ENCODE measurements at places on chromosomes 11 and 22.

DNA sequence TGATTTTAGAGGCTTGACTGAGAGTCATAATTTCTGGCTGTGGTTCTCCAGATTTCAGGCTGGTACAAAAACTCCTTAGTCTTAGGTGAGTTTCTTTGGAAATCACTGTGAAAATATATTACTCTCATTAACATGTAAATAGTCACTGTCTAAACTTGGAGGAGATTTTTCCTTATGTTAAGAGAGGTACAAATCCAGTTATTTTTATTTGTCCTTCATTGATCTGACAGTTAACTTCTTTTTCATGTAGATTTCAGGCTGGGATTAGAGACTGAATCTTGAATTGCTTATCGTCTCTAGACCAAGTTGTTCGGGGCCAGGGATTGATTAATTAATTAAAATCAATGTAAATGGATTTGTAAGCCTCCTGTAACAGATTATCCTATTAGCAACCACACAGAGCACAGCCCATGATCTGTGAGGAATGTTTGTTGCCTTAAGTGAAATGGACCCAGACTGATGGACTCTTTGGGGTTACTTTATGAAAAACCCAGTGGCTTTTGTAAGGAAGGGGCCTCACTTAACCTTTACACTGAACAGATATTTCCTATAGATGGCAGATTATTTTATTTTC is 21.1 kb downstream of the TEAD1 start:
- H3K4me3 ChIP-seq = no peak overlapping the region
- peak overlapping the region; percentile 99 for H3K27ac ChIP-seq
- H3K4me1 ChIP-seq = peaks cover 3% of the 10 kb centered on the region
- DNase-seq = no peak
- H3K27me3 ChIP-seq = no peaks in the 10 kb centered on the region

DNA sequence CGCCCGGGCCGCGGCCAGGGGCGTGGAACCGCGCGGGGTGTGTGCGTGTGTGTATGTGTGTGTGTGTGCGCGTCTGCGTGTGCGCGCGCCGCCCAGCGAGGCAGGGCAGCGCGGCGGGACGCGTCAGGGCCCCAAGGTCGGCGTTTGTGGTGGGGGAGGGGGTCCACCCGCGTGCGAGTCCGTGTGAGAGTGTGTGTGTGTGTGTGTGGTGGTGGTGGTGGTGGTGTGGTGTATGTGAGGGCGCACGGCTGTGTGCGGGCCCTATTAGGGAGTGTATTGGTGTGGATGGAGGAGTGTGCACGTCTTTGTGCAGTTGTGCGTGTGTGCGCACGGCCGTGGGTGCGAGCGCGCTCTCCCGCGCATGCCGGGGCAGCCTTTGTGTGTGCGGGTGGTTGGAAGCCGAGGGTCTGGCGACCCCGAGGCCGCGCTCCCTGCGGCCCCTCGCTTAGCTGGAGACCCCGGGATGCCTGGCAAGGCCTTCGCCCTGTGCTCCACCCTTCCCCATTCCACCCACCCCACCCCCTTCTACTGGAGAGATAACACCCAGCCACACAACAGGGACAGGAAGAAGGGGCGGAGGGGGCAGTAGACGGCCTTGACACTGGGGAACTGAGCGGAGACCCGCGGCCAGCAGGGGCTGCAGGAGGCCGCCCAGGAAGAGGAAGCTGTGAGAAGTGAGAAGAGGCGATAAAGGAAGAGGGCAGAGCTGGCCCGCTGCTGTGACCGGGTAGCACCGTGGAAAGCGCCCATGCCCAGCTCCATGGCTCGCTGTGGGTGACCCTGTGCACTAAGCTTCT is 528 bp upstream of the ARRB1 start:
- no peak overlapping the region for H3K27ac ChIP-seq
- peak overlapping the region; percentile 28 for H3K4me3 ChIP-seq
- H3K4me1 ChIP-seq = no peaks in the 10 kb centered on the region
- no peaks in the 10 kb centered on the region for H3K36me3 ChIP-seq

DNA sequence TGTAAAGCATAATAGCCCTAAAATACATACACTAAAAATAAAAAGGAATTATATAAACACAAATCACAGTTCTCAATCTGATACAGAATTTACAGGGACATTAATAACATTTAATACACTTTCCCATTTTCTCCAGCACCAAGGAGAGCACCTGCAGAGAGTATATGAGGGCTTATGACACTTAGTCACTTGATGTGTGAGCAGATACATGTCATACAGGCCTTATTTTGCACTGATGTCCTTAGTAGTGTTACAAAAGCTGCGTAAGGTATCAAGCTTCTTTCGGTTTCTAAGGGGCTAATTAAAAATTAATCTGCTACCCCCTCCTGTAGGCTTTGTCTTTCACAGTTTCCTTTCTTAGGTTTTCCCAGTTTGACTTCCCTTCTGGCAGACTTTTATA is 61.3 kb downstream of the TRIM44 start:
- no peaks in the 10 kb centered on the region for H3K27me3 ChIP-seq
- H3K4me1 ChIP-seq = no peaks in the 10 kb centered on the region
- peaks cover 2% of the 10 kb centered on the region for H3K36me3 ChIP-seq
- no peak overlapping the region for H3K4me3 ChIP-seq
- no peak for DNase-seq

DNA sequence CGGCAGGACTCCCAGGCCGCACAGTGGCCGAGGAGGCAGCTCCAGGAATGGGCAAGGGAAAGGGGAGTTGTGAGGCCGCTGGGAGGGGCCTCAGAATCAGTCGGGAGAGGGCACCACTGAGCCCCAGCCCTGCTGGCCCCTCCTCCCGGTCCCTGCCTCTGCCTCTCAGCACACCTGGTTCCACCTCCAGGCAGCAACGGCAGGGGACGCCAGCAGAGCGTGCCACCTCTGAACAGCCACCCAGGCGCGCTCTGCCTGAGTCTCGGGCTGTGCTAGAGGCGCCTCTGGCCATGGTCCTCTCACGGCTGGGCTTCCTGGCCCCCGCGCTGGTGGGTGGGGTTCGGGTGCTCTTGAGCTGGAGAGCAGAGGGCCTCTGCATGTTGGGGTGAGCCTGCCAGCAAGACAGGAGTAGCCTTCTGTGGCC is 33.0 kb downstream of the MOB2 start:
- no peaks in the 10 kb centered on the region for H3K36me3 ChIP-seq
- no peak overlapping the region for H3K27ac ChIP-seq
- H3K4me3 ChIP-seq = no peak overlapping the region
- no peak for DNase-seq
- no peaks in the 10 kb centered on the region for H3K27me3 ChIP-seq

GRCh38 chr11:35967042-35967441 is 23.2 kb downstream of the LDLRAD3 start:
- H3K27ac ChIP-seq = no peak overlapping the region
- no peak overlapping the region for H3K4me3 ChIP-seq
- DNase-seq = no peak
- no peaks in the 10 kb centered on the region for H3K36me3 ChIP-seq
- no peaks in the 10 kb centered on the region for H3K27me3 ChIP-seq
- H3K4me1 ChIP-seq = no peaks in the 10 kb centered on the region

GRCh38 chr22:39493759-39494158 is 8.3 kb upstream of the MIEF1 start:
- no peaks in the 10 kb centered on the region for H3K27me3 ChIP-seq
- no peak overlapping the region for H3K4me3 ChIP-seq
- H3K4me1 ChIP-seq = no peaks in the 10 kb centered on the region

- peaks cover 2% of the 10 kb centered on the region for H3K27me3 ChIP-seq
- H3K36me3 ChIP-seq = no peaks in the 10 kb centered on the region
- no peak overlapping the region for H3K4me3 ChIP-seq
- H3K27ac ChIP-seq = no peak overlapping the region
- DNase-seq = no peak
Measured at GRCh38 chr11:117597071-117597470, 199.9 kb downstream of the DSCAML1 start.

DNA sequence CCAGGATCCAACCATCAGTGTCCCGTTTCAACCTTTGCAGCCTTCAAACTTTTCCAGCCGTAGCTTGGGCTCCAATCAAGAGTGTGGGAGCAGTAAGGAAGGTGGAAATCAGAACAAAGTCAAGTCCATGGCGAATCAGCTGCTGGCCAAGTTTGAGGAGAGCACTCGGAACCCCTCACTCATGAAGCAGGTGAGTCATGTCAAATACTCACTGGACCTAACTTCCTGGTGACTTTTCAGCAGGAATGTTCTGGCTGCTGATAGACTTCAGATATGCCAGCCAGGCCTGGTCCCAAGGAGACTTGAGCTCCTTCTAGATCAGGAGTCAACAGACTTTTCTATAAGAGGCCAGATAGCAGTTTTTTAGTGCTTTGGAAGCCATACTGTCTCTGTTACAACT is 129.0 kb downstream of the MICAL2 start:
- DNase-seq = no peak
- H3K4me1 ChIP-seq = peaks cover 2% of the 10 kb centered on the region
- no peak overlapping the region for H3K4me3 ChIP-seq

- no peak overlapping the region for H3K27ac ChIP-seq
- no peaks in the 10 kb centered on the region for H3K4me1 ChIP-seq
- H3K27me3 ChIP-seq = peaks cover 2% of the 10 kb centered on the region
- no peak overlapping the region for H3K4me3 ChIP-seq
- DNase-seq = no peak
Measured at GRCh38 chr11:123718063-123718462, 23.4 kb downstream of the ZNF202 start.

GRCh38 chr22:36728505-36728904 is 25.0 kb upstream of the CACNG2 start:
- no peaks in the 10 kb centered on the region for H3K4me1 ChIP-seq
- DNase-seq = no peak
- no peaks in the 10 kb centered on the region for H3K27me3 ChIP-seq
- no peak overlapping the region for H3K4me3 ChIP-seq

GRCh38 chr11:954392-955153 is 28.9 kb downstream of the AP2A2 start:
- H3K27ac ChIP-seq = no peak overlapping the region
- DNase-seq = no peak
- no peaks in the 10 kb centered on the region for H3K27me3 ChIP-seq
- no peaks in the 10 kb centered on the region for H3K36me3 ChIP-seq
- no peaks in the 10 kb centered on the region for H3K4me1 ChIP-seq

DNA sequence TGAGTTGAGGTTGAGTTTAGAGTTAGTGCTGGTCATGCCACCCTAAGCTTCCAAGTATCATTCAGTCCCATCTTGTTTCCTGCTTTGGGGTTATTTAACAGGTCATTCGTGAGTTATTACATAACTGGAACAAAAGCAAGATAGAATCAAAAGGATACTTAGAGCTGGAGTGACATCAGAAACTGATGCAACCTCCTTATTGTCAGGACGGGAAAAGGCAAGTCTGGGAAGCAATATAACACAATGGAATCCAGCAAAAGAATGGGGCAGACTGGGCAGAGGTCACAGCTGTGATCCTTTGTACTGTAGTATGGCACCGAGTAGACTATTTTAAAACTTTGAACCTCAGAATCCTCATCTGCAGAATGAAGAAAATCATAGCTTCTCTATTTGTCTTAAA is 4.4 kb upstream of the PRSS23 start:
- DNase-seq = no peak
- no peaks in the 10 kb centered on the region for H3K36me3 ChIP-seq
- H3K27me3 ChIP-seq = no peaks in the 10 kb centered on the region

DNA sequence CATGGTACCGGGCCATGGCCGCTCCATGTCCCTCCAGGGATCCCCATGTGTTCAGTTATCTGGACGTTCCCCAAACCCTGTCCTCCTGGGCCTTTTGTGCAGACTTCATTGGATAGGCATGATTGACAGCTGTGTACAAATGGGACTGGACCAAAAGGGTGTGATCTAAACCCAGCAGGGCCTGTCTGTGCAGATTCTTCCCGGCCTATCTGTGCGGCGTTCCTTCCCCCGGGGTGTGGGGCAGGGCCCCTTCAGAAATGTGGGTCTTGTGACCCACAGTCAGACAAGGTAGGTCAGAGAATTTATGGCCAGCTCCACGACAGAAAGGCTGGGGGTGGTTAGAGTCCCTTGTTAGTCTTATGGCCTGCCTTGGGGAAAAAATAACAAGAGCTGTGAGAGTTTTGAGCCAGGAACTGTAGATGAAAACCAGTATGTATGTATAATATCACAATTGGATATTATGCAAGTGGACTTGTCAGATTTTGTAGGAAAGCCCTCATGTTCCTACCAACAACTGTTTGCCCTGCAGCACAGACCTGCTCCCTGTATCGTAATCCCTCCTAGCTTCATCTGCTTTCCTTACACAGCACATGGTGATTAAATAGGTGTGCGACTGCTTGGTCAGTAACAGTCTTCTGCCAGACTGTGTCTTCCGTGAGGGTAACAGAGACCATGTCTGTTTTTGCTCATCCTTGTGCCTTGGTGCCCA is 31.7 kb downstream of the AP2A2 start:
- H3K4me1 ChIP-seq = no peaks in the 10 kb centered on the region
- no peak overlapping the region for H3K4me3 ChIP-seq
- DNase-seq = no peak
- H3K27ac ChIP-seq = no peak overlapping the region
- H3K36me3 ChIP-seq = no peaks in the 10 kb centered on the region
- H3K27me3 ChIP-seq = no peaks in the 10 kb centered on the region

DNA sequence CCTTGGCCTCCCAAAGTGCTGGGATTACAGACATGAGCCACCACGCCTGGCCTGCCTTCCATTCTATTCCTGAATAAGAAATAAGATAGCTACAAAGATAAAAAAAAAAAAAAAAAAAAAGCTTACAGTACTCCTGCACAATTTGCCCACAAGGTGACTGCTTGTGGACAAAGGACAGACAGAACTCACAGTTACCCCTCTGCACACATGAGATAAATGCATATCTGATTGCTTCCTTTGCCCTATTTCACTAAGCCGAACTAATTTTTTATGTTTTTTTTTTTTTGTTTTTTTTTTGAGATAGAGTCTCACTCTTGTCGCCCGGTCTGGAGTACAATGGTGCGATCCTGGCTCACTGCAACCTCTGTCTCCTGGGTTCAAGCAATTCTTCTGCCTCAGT is 23.6 kb upstream of the HSPA8 start:
- DNase-seq = no peak
- no peak overlapping the region for H3K4me3 ChIP-seq
- H3K36me3 ChIP-seq = no peaks in the 10 kb centered on the region
- no peak overlapping the region for H3K27ac ChIP-seq

- H3K27ac ChIP-seq = no peak overlapping the region
- H3K36me3 ChIP-seq = no peaks in the 10 kb centered on the region
- no peaks in the 10 kb centered on the region for H3K27me3 ChIP-seq
- no peaks in the 10 kb centered on the region for H3K4me1 ChIP-seq
- DNase-seq = peak; percentile 67
Measured at GRCh38 chr11:76787911-76788596, 4.9 kb downstream of the TSKU start.

DNA sequence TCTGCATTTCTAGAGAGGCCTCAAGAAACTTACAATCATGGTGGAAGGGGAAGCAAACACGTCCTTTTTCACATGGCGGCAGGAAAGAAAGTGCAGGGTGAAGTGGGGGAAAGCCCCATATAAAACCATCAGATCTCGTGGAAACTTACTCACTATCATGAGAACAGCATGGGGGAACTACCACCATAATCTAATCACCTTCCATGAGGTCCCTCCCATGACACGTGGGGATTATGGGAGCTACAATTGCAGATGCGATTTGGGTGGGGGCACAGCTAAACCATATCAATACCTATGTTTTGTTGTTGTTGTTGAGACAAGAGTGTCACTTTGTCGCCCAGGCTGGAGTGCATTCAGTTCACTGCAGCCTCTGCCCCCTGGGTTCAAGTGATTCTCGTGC is 29.9 kb downstream of the SFI1 start:
- no peaks in the 10 kb centered on the region for H3K36me3 ChIP-seq
- H3K27me3 ChIP-seq = no peaks in the 10 kb centered on the region
- H3K4me1 ChIP-seq = no peaks in the 10 kb centered on the region
- no peak overlapping the region for H3K27ac ChIP-seq
- no peak overlapping the region for H3K4me3 ChIP-seq

- no peaks in the 10 kb centered on the region for H3K36me3 ChIP-seq
- H3K4me3 ChIP-seq = no peak overlapping the region
- H3K4me1 ChIP-seq = peaks cover 2% of the 10 kb centered on the region
- DNase-seq = no peak
- H3K27me3 ChIP-seq = no peaks in the 10 kb centered on the region
- H3K27ac ChIP-seq = no peak overlapping the region
Measured at GRCh38 chr22:39256186-39256552, 11.4 kb upstream of the PDGFB start.

All from aorta (tissue), 5 donors.